ENCODE measurements at places on chromosomes 13 and 19. TPM values are rescaled to one million over a fixed set of nuclear protein-coding genes. Genes with fewer than 3 reads are reported as not detected.

URI1 gene
- total RNA-seq, result 87.3 TPM

KIR2DL4 gene
- total RNA-seq, result not detected

ADM5 gene
- 6.1 TPM for total RNA-seq

LAIR2 gene
- not detected for total RNA-seq

ZNF223 gene
- total RNA-seq, result 2.8 TPM

FFAR3 gene
- total RNA-seq, result not detected

ACP7 gene
- 0.23 TPM for total RNA-seq

ZIM2 gene
- not detected for total RNA-seq

ZNF90 gene
- not detected for total RNA-seq

KLK15 gene
- total RNA-seq, result not detected

SSC5D gene
- total RNA-seq, result 0.77 TPM

SRRM5 gene
- total RNA-seq, result 0.98 TPM

ARHGEF7 gene
- 22.3 TPM for total RNA-seq

KLK14 gene
- total RNA-seq, result 0.68 TPM

HSPB6 gene
- total RNA-seq, result 0.33 TPM

EXOC3L2 gene
- total RNA-seq, result 1.0 TPM

ZSCAN4 gene
- not detected for total RNA-seq

LHB gene
- not detected for total RNA-seq

COMP gene
- 0.09 TPM for total RNA-seq

CAMSAP3 gene
- 5.1 TPM for total RNA-seq

SPC24 gene
- 16.2 TPM for total RNA-seq

Measured in A549 treated with ZK216348 at 1 μM for 4 hours (cell line).